ENCODE measurements at places on chromosomes 1 and 21.
A peak's percentile ranks its signal among the peaks of the same experiment; 100 is the strongest.

- DNase-seq = no peak
Observed at GRCh38 chr21:30081506-30081905, 85.1 kb downstream of the CLDN17 start.

GRCh38 chr1:89259283-89259971 is 13.2 kb downstream of the GBP5 start:
- DNase-seq = no peak

GRCh38 chr21:36908260-36908908 is 58.1 kb downstream of the HLCS start:
- no peak for DNase-seq

GRCh38 chr1:206823727-206824126 is 41.7 kb upstream of the IL20 start:
- DNase-seq = no peak

DNA sequence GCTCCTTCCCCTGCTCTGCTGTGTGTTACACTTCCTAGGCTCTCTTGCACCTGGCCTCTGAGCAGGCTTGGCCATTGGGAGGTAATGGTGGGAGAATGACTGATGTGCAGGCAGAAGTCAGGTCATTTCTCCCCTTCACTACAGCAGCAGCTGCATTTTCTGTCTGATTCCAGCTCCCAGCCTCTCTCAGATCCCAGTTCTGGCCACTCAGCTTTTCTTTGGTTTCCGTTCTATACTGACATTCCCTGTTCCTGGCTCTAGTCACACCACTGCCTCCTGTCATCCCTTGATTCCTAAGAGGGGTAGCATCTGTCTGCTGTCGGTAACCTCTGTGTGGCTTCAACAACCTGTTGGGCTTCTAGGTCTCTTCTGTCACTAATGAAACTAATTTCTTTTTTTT is 127.7 kb upstream of the HOOK1 start:
- DNase-seq = no peak

DNA sequence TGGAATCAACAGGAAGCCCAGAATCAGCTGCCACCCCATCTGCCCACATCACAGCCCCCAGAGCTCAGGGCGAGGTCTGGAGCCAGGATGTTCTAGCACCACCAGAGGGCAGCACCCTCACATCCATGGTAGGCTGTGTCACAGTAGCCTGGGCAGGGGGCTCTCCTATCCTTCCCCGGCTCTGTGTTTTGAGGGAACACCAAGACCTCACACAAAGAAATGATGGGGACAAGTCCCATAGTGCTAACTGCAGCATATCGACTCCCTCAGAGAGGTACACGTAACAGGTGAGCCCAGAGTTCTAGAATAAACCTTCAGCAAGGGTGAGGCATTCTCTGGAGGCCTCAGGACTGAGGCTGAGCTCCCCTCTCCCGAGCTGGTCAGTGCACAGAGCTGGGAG is 2.3 kb upstream of the KCNC4 start:
- DNase-seq = no peak

- DNase-seq = peak; percentile 84
Observed at GRCh38 chr1:13700521-13701270, 708 bp downstream of the PRDM2 start.

- DNase-seq = no peak
Observed at GRCh38 chr1:179748772-179749171, 5.7 kb downstream of the FAM163A start.

- DNase-seq = no peak
Observed at GRCh38 chr21:41825216-41825615, 53.9 kb downstream of the PRDM15 start.

All from posterior vena cava (tissue), 2 donors.